ENCODE measurements at places on chromosomes 7 and 10.

GRCh38 chr10:130790339-130790738, 521.2 kb downstream of the TCERG1L start:
- DNase-seq: no peak

- DNase-seq: no peak
Measured at GRCh38 chr10:128971374-128972035, 495.5 kb upstream of the MGMT start.

DNA sequence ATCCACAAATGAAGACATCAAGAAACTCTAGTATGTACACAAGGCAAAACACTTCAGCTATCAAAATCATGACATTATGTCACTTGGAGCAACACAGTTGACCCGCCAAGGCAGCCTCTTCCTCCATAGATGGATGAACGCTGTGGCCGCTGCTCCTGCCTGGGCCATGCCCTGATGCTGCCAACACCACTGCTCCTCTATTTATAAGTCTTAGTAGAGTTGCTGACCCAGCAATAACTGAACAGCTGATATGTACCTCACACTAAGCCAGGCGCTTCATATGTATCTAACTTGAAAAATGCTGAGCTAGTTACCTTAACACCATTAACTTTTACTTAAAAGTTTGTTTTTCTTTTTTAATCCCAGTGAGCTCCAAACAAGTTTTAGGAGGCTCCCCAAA, 131.9 kb downstream of the LYZL1 start:
- no peak for DNase-seq

DNA sequence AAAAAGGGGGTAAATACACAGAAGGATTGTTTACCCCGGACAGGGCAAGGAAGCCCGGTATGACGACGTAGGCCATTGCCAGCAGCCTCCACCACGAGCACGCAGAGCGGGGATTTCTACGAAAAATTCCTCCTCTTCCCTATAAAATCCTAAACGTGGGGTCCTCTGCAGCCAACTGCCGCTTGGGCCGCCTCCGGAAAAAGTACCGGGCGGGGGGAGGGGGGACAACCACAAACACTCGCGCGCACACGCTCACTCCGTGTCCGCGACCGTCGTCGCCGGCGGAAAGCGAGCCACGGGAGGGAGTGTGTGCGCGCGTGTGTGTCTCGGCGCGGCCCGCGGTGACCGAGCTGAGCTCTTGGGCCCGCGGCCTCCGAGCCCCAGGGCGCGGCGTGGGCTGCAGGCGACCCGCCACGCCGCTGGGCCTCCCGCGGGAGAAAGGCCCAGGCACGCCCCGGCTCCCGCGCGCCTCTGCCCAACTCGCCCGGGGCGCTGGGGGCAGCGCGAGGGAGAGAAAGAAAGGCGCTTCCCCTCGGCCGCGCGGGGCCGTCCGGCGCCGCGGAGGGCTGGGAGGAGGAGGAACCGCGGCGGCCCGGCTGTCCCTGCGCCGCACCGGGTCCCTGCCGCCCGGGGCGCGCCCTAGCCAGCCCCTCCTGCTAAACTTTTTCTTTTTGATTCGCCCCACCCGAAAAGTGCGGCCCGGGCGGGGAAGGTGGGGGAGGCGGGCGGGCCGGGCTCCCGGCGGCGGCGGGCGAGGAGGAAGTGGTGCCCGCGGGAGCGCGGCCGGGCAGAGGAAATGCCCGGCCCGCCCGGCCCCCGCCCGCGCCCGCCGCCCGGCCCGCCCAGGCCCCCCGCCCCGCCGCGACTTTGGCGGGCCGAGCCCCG, 1.5 kb downstream of the CTBP2 start:
- DNase-seq: no peak

DNA sequence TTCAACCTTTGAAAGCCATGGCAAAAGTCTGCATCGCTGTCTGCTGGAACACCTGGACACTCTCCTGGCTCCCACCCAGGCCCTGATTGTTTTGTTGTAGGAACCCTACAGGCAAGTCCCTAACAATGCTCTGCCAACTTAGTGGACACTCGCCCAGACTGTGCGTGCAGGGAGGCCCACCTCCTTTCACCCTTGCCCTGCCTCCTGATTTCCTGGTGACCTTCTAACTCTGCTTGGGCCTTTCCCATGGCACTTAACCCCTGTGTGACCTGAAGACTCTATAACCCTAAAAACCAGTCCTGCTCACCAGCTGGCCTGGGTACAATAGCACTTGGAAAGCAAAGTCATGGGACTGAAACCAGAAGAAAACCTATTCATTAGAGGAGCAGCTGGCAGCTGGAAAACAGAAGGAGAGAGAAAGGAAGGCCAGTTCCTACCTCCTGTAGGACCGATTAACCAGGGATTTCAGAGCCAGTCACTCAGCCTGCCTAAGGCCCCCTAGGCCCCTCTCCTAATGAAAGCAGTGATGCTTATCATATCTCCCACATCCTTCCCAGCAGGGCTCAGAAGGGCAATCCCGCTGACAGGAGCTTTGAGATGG, 82.7 kb upstream of the KMT2E start:
- DNase-seq: no peak

- DNase-seq: no peak
Measured at GRCh38 chr7:115984105-115984504, 46.5 kb downstream of the TFEC start.

DNA sequence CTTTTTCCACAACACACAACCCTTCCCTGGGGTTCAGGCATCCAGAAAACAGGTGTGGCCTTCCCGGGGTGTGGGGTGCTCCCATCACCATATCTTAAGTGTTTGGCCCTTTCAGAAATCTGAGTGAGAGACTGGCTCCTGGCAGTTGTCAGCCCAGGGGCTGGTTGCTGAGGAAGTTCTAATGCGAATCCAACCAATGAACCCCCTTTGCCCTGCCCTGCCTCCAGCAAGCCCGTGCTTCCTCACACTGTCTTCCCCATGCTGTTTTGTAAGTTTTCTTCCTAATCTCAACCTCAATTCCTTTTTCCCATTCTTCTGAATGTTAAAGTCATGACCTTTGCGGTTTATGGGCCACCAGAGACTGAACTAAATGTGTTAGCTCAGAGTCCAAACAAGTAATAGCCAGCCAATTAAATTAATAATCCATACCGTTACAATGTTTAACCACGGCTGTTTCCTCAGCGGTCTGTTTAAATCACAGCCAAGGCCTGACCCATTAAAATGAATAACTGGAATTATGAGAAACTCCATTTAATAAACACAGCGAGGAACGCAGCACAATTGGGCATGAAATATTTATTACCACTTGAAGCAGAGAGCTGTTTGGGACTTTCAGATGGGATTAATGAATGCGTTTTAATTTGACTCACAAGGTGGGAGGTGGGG, 90.9 kb upstream of the TCF7L2 start:
- DNase-seq: no peak

DNA sequence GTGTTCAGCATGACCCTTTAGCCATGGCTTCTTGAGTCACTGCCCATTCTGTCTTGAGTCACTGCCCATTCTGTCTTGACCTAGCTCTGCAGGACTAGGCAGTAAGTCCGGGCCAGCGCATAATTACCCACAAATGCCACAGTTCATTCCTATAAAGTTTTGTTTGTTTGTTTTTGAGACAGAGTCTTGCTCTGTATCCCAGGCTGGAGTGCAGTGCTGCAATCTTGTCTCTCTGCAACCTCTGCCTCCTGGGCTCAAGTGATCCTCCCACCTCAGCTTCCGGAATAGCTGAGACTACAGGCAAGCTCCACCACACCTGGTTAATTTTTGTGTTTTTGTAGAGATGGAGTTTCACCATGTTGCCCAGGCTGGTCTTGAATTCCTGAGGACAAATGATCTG, 32.7 kb upstream of the TARP start:
- DNase-seq: no peak

DNA sequence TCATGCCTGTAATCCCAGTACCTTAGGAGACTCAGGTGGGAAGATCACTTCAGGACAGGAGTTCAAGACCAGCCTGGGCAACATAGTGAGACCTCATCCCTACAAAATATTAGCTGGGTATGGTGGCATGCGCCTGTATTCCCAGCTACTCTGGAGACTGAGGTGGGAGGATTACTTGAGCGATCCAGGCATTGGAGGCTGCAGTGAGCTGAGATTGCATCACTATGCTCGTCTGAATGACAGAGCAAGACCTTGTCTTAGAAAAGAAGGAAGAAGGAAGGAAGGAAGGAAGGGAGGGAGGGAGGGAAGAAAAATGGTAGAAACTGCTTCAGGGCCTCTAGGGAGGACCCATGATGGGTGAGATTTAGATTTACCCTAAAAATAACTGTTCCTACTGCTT, 112.3 kb downstream of the SPDYE5 start:
- DNase-seq: no peak

DNA sequence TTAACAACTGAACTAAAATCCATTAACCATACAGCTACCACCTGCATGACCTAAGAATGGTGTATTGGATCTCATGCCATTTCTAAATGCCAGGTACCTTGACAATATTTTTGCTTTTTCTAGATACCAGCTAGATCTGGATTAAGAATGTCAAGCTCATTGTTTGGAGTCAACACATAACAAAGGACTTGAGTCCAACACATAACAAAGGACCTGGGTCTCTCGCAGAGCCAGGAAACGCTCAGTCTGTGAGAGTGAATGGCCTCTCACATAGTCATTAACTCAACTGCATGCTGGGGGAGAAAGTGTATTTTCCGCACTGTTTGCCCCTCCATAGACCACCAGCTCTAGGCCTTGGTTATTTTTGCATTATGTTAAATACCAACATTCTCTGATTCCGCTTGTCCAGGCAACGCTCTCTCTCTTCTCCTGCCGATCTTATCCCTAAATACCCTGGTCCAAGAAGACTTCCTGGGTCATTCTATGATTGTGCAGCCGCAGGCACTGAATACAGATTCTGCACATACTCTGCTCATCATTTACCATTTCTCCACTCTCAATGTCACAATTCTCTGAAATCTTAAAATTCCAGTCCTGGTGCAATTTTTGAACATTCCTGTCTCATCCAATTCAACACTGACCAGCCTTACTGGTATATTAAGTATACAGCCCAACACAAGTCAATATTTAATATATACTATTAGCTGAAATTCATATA, 31.2 kb downstream of the ITIH5 start:
- no peak for DNase-seq

DNA sequence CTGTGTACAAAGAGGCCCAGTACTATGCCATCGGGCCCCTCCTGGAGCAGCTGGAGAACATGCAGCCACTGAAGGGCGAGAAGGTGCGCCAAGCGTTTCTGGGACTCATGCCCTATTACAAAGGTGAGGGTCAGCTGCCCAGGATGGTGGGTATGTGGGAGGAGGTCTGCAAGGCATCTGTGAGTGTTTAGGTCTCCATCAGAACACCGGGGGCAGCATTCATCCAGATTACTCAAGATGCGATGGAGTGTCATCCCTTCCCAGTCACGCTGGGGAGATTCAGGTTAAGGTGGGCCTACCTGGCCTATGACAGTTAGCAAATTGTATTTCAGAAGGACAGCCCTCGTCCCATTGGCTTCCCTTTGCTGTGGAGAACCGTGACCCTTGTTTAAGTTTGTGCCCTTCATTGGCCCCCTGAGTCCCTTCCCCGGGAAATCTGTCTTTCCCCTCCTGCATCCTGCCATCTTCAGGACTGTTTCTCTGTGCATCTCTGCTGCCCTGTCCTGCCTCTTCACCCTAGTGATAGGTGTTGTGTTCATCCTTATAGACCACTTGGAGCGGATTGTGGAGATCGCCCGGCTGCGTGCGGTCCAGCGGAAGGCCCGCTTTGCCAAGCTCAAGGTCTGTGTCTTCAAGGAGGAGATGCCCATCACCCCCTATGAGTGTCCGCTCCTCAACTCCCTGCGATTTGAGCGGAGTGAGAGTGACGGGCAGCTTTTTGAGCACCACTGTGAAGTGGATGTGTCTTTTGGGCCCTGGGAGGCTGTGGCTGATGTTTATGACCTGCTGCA, 9.8 kb downstream of the KCTD7 start:
- DNase-seq: no peak

- DNase-seq: no peak
Measured at GRCh38 chr10:17768957-17769356, 17.0 kb downstream of the TMEM236 start.

- DNase-seq: no peak
Measured at GRCh38 chr7:122643250-122643649, 55.7 kb downstream of the RNF133 start.

DNA sequence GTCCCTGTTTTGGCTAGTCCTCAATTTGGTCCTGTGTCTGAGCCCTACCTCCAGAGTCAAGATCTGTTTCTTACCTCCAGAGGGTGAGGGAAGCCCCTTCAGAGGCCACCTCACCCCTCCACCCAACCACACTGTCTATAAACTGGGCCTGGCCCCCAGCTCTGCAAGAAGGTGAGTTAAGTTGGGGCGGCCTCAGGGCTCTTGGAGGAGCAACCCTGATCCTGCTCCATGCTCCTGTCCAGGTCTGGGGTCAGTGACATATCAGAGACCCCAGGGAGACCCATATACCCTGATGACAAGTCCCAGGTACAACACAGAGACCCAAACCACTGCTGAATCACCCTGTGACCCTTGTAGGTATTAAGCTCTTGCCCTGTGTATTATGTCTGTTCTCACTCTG, 69.5 kb downstream of the MYL10 start:
- no peak for DNase-seq

GRCh38 chr7:95593343-95593742, 3.0 kb downstream of the PDK4 start:
- no peak for DNase-seq

DNA sequence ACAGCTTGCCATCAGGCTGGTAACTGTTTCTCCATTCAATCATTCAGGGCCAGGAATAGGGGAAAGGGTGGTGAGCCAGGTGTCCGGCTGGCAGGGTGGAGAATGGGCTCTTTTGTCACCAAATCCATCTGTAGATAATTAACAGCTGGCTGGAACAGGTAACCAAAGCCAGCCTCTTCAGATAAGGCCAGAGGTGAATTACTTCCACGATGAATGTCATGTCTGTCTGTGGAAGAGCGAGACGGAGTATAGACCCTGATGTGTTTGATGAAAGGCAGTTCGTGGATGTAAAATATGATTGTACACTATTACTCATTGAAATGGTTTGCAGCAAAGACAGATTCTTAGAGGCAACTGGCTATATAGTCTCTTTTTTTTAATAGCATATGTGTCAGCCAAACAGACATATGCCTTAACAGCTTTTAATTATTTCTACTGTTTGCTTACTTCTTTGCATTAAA, 149.8 kb downstream of the KLF6 start:
- no peak for DNase-seq

DNA sequence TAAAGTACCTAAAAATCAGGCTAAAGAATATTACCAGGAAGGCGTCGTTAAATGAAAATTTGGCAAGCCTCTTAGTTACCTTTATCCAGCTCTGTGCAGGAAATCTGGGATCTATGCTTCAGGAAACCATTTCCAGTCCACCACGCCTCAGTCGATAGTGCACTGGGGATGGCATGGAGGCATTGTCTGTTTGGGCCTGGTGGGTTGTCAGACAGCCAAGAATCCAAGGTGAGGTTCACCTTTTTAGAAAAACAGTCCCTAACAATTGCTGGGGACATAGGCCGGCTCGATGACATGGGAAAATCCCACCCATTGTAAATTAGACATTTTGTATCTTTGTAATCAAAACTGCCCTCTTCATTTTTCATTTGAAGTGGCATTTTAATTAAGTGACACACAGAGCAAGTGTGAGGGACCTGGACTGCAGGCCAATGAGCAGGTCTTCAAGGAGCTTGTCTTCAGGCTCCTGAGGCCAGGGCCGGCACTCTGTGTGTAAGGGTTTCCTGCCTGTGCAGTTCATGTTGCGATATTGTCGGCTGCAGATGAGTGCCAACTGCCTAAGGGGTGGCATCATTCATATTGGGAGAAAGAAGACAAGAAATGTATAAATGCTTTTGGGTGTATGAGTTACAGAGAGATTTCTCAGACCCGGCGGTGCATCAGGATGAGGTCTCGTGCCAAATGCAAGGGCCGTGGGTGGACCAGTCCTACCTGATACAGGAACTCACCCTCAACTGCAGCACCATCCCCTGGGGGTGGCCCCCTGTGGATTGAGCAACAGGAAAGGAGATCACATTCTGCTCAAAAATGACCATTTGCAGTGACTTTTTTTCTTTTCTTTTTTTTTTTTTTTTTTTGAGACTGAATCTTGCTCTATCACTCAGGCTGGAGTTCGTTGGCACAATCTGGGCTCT, 80.8 kb downstream of the PTPRE start:
- no peak for DNase-seq
